ENCODE measurements at places on chromosomes 7 and 10. TPM values are rescaled to one million over a fixed set of nuclear protein-coding genes. Genes with fewer than 3 reads are reported as not detected.

SFMBT2 gene
- 0.65 TPM for total RNA-seq

PLA2G12B gene
- not detected for total RNA-seq

CPEB3 gene
- 0.32 TPM for total RNA-seq

OR9A2 gene
- not detected for total RNA-seq

HOXA6 gene
- 2.6 TPM for total RNA-seq

FKBP6 gene
- not detected for total RNA-seq

SLC4A2 gene
- total RNA-seq = 34.8 TPM

P4HA1 gene
- total RNA-seq = 111 TPM

SPACDR gene
- 0.32 TPM for total RNA-seq

OPN4 gene
- total RNA-seq = not detected

TFPI2 gene
- 254 TPM for total RNA-seq

ALOX5 gene
- total RNA-seq = 0.15 TPM

AGBL3 gene
- total RNA-seq = 0.97 TPM

LDB3 gene
- not detected for total RNA-seq

NPC1L1 gene
- total RNA-seq = not detected

GPR26 gene
- total RNA-seq = not detected

FAM25A gene
- total RNA-seq = not detected

COL13A1 gene
- 37.2 TPM for total RNA-seq

NRCAM gene
- 31.9 TPM for total RNA-seq

NAT16 gene
- total RNA-seq = not detected

SND1 gene
- 159 TPM for total RNA-seq

All from epithelial cell of umbilical artery (primary cell).